Fibroblast of skin of abdomen (primary cell): ENCODE measurements at places on chromosomes 4 and X.

DNA sequence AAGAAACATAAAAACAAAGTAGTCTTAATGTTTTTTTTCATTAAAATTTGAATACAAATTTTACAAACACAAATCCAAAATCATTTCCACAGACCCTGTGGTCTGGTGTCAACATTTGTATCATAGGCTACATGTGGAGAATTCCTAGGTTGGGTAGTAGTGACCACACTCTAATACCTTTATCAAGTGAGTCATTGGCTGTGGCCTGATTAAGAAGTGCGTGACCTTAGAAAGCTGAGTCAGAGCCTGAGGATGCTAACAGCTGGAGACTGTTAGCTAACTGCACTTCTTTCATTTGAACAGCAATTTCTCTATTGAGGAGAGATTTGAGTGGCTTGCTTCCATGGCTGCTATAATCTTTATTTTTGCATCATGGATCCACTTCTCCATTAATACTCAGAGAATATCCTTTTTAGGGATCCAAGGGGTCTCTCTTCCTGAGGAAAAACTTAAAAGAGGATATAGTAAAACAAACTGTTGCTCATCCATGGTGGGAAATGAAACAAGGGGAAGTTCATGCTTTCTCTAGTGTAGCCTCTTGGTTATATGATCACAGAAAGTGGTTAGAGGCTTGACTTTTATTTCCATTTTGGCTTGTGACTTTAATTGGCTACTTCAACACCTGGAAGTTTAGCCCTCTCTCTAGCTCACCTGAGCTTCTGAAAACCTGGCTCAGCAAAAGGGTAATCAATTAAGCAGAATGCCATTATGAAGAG, 335.8 kb downstream of the PABPC4L start:
- peak; percentile 98 for DNase-seq

DNA sequence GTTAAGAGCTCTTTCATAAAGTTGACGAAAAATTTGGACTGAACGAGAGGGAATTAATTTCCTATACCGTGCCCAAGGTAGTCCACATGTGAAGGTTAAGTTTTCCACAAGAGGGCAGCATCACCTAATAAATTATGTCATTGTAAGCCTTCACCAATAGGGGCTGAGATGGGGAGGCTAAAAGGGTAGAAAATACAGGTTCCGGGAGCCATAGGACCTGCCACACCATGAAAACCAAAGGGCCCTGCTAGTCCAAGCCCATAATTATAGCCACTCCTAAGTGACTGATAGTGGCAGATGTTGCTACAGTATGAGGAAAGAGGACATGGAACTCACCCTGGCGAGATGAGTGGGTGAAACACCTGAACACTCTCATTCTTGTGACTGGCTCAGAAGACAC, 122.2 kb downstream of the SHROOM4 start:
- peak; percentile 42 for DNase-seq

- DNase-seq, result no peak
These were observed 138.9 kb upstream of the INPP4B start for GRCh38 chr4:142984871-142985585.

DNA sequence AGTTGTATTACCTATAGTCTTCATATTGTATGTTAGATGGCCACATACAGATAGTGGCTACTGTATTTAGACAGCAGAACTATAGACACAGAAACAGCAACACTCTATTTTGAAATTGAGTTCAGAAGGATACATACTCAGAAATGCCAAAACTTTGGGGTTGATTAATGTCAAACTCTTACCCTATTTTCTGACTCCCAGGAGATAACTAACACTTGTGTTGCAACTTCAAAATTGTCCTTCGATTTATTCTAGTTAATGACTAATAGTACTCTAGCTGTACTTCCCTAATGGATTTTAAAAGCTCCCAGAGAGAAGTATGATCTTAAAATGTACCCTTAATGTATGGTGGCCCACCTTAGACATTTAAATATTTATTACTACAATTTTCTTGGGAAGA, 229.9 kb upstream of the UGT8 start:
- no peak for DNase-seq

DNA sequence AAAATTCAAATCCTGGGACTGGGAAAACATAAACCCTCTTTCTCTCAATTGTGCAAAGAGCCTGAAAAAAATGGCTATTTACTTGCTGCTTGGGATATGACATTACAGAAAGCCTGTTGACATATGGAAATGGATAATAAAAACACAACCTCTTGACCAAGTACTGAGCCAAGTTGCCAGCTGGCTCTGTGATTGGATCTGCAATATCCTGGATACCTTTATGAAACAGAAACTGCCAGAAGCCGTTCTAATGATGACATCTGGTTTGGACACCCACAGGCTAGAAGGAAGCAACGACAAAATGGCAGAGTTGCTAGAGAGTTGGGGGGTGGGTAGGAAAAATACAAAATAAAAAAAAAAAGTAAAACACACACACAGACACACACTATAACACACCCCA, 481.4 kb downstream of the FAT4 start:
- no peak for DNase-seq

DNA sequence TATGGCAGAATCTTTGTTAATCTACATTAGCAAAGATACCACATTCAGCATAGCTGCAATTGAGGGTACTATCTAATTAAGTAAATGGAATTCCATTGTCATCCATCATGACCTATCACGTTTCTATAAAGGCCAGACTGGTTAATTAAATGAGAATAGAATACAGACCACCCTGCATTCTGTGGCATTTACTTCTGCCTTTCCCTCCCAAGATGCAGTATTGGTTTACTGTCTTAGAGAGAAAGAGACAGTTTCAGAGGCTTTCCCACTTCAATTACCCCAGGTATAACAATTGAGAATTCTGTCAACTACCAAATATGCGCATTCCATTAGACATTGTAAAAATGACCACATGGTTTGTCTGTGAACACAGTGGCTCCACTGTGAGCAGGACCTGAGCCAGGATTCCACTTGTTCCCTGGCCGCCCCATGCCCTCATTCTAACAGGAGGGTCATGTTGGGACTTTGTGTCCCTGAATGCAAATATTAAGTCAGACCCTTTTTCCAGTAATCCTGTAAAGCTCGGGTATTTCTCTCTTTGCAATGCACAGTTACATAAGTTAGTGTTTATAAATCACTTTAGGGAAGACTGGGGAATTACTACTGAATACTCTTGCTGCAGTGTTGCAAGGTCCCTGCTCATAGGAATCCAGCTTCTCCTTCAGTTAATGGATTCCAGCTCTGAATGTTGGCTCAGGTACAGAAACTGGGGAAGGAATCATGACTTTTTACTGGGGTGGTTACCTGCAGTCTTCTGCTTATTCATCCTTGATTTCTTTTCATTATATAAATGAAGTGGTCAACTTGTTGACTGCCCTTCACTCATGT, 261.0 kb downstream of the PDGFC start:
- DNase-seq, result peak; percentile 82

GRCh38 chr4:170627418-170627817, 537.7 kb upstream of the AADAT start:
- no peak for DNase-seq

GRCh38 chrX:107827030-107827831, 1.6 kb downstream of the MID2 start:
- DNase-seq, result no peak

GRCh38 chr4:24551492-24552289, 32.7 kb downstream of the DHX15 start:
- DNase-seq, result no peak

- no peak for DNase-seq
These were observed 4.7 kb downstream of the PDE6B start for GRCh38 chr4:629915-630641.
